Activated T-cell treated with anti-CD3 and anti-CD28 coated beads for 48 hours (primary cell): ENCODE measurements at places on chromosomes 2 and 18.

DNA sequence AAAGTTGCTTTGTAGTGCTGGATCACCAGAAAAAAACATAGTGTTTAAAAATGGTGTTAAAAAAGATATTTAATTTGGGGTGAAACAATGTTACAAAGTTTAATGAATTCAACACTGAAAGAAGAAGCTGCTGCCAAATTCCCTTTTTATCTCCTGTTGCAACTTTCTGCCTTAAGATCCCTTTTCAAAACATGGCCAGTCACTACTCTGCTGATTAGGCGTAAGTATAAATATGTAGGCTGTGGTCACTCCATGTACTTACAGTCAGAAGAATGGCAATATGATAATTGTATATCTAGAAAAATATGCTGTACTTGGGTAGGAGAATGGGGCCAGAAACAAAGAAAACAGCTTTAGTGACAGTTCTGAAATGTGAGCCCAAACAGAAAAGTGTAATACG lies 123.5 kb upstream of the ZBTB14 start:
- no peak for DNase-seq

DNA sequence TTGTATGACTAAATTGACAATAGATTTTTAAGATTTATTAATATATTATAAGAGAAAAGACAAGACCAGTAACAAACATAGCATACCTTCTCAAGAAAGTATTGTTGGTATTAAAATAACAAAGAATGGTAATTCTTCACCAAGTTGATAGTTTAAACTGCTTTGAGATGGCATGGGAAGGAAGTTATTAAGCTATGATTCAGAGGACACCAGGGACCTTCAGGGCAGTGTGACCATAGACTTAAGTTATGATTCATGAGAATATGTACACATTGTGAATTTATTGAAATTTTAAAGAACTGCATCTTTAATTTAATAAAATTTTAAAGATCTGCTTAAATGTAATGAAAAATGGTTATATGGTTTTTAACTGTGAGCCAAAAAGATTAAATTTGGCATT lies 205.7 kb downstream of the DSEL start:
- DNase-seq, result no peak

DNA sequence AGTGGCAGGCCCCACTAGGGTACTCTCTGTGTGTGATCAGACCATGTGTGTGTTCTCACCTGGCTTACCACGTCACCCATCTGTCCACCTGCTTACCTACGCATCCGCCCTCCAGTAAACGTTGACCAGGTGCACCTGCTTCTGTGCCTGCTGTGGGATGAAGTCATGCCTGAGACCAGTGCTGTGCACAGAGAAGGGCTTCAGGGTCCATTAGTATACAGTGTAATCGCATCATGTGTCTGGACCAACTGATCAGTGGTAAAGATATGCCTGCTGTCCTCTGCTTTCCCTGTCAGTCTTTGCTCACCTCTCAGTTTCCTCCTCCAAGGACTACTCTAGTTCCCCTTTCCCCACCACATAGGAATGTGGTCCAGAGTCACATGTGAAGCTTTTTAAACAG lies 109.3 kb downstream of the FHOD3 start:
- no peak for DNase-seq

DNA sequence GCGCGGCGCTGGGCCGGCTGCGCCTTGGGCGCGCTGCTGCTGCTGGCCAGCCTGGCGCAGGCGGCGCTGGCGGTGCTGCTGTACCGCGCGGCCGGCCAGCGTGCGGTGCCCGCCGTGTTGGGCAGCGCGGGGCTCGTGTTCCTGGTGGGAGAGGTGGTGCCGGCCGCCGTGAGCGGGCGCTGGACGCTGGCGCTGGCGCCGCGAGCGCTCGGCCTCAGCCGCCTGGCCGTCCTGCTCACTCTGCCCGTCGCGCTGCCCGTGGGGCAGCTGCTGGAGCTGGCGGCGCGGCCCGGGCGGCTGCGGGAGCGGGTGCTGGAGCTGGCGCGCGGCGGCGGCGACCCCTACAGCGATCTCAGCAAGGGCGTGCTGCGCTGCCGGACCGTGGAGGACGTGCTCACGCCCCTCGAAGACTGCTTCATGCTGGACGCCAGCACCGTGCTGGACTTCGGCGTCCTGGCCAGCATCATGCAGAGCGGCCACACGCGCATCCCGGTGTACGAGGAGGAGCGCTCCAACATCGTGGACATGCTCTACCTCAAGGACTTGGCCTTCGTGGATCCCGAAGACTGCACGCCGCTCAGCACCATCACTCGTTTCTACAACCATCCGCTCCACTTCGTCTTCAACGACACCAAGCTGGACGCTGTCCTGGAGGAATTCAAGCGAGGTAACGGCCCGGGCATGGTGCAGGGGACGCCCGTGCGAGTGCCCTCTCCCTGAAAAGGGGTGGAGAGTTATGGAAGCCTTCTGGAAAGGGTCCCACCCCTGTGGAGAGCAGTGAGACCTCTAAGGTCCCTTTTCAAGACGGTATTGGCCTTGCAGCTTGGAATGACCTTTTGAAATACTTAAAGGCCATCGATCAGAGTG lies 1.0 kb downstream of the CNNM3 start:
- no peak for DNase-seq

- DNase-seq, result no peak
These were observed 151.4 kb downstream of the LDLRAD4 start for GRCh38 chr18:13369756-13370510.

DNA sequence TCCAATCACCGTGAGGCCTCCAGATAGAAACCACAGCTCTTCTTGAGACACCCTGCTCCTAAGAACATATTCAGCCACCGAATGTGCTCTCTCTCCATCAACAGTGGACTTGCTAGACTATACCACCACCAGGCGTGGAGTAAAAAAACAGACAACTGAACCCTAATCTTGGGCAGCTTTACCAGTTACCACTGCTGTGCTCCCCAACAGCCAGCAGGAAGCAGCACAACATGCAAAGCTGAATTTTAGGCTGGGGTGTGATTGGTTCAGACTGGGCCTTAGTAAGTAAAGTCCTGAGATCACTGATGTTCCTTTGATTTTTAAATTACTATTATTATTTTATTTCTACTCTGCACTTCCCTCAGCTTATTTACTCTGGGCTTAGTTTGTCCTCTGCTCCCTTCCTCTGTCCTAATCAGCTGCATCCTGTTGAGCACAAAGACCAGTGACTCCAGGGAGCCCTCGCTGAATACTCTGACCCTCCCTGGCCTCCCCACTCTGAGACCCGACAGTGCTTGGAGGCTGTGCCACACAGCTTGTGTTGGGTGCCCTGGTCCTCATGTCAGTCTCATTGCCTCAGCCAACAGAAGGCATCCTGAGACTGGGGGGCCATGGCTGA lies 21.9 kb downstream of the MRPL35 start:
- peak; percentile 50 for DNase-seq

DNA sequence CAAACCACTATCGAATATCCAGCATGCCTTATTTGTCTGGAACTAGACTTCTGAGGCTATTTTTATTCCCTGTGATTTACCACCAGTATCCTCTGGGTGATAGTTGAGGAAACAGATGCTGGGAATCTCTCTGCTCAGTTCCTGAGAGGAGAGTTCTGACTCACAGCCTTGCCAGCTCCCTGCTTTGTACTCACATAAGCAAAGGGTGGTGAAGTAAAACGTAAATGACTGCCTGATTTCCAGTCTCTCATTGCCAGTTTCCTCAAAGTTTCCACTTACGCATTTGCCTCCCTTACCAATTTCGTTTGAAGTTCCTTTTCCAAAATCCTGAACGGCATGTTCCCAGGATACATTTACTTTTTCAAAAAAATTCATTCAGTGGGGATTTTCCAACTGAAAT lies 69.2 kb upstream of the HNRNPA3 start:
- DNase-seq, result no peak

DNA sequence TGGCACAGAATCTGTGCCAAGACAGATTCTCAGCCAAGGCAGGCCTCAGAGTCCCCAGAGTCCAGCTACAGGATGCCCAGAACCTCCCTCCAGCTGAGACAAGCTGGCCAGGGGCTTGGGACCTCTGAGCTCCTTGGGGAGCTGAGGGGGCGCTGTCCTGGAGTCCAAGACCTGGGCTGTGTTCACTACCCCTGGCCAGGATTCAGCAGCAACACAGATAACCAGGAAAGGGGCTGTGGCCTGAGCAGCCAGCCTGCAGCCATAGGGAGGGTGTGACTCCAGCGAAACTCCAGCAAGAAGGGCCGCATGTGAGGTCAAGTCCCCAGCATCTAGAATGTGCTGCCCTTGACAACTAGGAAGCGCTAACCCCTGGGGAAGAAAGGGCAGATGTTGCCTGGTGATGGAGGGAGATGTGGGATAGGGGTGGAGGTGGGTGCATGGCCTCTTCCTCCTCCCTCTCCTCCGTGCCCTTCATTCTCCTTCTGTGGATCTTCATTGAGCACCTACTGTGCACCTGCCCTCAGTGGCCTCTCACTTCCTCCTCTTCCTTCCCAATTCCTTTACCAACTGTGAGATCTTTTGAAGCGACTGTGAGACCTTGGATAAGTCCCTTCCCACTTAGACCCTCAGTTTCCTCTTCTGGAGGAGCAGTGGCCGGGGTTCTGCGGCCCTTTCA lies 7.7 kb upstream of the ARID5A start:
- DNase-seq, result no peak

DNA sequence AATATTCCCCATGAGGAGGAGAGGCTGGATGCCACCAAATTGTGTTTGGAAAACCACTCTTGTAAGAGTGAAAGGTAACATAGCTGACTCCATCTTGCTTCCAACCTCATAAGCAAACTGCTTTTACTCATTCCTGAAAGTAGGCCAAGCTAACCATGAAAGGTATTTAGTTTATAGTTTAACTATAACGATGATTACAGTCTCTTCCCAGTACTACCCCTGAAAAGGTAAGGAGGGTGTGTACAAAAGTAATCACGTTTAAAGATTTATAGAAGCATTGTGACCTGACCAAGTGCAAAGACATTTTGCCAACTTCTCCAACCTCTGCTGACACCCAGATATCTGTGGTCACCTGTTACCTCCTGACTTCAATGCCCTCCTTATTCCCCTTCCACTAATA lies 122.6 kb downstream of the CD8B2 start:
- no peak for DNase-seq

GRCh38 chr2:7943446-7943845 lies 738.4 kb upstream of the ID2 start:
- no peak for DNase-seq

DNA sequence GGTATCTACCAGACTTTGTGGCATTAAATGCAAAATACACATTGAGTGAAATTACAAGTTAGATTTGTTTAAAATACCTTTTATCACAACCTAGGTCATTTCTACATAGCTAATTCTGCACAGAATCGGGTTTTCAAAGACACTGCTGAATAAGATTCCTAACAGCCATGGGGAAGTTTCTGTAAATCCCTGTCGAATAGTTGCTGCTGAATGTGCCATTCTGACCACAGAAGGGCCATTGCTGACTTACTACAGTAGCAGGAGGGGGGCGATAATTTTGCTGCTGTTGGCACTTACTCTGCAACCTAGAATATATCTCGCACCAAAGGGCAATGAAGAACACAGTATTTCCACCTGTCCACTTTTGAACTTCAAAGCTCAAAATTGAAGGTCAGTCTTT lies 232.8 kb downstream of the TCF4 start:
- no peak for DNase-seq

GRCh38 chr2:47541848-47542450 lies 139.0 kb downstream of the MSH2 start:
- DNase-seq, result no peak

DNA sequence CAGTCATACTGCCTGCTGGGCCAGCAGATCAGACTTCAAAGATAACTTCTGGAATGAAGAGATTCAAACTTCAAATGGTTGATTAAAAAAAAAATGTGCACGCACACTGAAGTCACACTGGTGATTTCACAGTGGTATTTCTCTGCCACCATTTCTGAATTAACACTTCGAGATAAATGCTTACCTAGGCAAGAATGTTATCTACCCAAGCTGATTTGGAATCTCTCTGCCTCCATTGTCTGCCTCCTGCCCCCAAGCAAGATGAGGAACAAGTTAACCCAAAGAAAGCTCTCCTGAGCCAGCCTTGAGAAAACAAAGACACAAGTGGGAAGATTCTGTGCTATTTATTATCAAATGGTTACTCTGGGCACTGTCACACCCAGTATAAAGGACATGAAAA lies 6.5 kb downstream of the LAMA1 start:
- no peak for DNase-seq

- DNase-seq, result no peak
These were observed 741.3 kb upstream of the RAB6C start for GRCh38 chr2:129237966-129238725.

DNA sequence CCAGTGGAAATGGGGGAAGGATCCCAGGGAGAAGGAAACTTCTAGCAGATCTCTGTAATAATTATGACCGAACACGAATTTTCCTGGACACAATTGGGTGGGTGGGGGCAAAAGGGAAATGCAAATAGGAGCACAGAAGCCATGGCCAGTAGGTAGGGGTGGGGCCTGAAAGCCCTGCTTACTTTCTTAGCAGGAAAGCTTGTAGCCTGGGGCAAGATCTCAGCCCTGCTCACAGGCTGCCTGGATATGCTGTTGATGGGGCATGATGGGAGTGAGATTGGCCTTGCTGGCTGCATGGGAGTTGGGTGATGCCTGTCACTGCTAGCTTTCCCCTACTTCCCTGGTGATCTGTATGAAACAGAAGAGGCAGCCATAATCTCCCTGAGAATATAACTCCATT lies 45.9 kb upstream of the SPOPL start:
- no peak for DNase-seq

DNA sequence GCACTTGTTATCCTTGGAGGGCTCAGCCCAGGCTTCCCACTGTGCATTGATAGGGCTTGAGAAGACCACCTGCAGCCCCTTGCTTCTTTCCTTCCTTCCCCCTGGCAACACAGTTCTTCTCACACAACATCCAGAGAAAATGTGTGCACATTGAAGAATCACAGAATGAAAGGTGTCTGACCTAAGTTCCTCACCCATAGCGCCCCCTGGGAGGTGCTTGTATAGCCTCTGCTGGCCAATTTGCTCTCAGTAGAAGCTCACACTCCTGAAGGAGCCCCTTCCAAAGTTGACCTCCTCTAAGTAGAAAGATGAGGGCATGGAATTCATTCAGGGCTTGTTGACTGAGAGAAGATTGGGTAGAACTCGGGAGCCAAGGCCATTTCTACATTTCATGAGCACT lies 758.4 kb upstream of the KLHL29 start:
- no peak for DNase-seq

DNA sequence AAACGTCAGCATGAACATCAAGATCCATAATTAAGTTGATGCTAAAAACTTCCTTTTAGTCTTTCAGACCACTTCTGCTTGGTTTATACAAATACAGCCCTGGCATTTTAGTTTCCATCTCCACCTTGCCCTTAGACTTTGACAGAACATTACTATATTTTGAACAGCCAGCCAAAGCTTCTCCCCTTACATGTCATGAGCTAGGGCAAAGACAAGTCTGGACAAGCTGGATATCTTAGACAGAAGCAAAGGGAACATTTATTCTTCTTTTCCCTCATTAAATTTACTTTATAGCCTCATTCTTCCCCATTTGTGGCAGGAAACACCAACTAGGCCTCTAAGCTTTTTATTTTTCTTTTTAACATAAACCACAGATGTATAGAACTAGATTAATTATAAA lies 403.3 kb downstream of the SUCLG1 start:
- no peak for DNase-seq

DNA sequence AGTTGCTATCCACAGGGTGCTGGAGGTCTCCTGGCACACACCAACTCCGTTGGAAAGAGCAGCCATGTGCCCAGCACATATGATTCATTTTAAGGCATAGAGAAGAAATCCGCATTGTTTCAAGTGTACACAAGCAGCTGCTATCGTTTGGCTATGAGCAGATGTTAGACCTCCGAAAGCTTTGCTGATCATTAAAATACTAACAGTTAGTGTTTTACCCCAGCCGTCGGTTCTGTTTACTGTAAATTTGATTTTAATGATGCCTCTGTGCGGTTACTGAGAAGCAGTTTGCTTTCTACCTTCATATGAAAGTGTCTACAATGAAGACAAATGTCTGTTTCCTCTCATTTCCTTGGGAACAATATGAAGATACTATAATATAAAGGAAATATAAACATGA lies 154.9 kb downstream of the PTGR3 start:
- no peak for DNase-seq
